ENCODE measurements at places on chromosomes 1 and 21.

DNA sequence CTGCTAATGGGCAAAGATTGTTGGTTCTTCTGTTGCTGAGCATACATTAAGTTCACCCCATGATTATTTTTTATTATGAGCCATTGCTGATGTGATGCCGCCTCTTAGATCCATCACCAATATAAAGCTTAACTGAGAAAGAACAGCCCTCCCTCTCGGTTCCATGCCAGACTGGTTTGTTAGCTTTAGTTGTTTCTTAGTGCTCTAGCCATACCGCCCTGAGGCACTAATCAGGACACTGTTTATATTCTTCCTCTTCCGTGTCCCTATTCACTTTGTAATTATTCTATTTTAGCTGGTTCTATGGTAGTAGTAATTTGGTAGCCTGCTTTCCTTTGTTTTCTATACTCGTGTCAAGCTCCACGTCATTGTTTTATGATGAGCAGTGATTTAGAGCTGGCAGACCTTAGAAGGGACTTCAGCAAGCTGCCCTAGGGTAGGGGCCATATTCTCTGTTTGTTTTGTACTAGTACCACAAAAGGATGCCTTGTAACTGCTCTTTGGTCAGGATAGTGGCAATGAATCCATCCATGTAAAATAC lies 27.3 kb upstream of the PDPN start:
- DNase-seq: no peak

GRCh38 chr1:76543495-76543894 lies 323.8 kb upstream of the ST6GALNAC5 start:
- DNase-seq: no peak

GRCh38 chr1:47230692-47231300 lies 1.2 kb downstream of the TAL1 start:
- DNase-seq: no peak

DNA sequence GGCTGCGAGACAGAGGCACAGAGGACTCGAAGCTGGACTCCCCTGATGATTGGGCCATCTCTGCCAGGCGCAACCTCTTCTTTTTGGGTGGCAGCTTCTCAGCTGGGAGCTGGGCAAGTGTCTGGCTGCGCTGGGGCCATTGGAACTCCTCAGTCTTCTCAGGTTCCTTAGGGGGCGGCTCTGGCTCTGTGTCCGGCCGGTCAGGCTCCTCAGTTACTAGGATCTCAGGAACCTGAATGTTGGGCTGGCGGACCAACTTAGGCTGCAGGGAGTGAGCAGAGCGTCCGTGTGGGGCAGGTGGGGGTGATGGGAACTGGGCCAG lies 97.5 kb upstream of the EDN2 start:
- no peak for DNase-seq

GRCh38 chr21:45086337-45086958 lies 12.1 kb downstream of the ADARB1 start:
- no peak for DNase-seq

DNA sequence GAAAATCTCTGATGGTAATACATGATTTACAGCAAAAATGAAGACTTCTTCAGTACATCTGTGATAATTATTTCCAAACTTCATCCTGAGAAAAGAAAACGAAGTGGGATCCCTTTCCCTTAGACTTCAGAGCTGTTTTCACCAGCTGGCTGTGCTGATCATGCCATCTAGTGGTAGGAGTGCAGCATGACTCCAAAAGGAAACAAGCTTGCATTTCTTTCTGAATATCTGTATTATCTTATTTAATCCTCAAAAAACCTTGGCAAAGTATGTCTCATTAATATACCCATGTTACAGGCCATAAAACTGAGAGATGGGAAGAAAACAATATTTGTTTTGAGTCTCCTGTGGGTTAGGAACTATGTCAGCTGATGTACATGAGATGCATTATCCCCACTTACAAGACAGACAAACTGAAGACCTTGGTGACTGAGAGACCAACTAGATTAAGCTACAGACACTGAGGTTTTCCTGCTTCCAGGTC lies 9.8 kb upstream of the GJA8 start:
- peak; percentile 52 for DNase-seq

DNA sequence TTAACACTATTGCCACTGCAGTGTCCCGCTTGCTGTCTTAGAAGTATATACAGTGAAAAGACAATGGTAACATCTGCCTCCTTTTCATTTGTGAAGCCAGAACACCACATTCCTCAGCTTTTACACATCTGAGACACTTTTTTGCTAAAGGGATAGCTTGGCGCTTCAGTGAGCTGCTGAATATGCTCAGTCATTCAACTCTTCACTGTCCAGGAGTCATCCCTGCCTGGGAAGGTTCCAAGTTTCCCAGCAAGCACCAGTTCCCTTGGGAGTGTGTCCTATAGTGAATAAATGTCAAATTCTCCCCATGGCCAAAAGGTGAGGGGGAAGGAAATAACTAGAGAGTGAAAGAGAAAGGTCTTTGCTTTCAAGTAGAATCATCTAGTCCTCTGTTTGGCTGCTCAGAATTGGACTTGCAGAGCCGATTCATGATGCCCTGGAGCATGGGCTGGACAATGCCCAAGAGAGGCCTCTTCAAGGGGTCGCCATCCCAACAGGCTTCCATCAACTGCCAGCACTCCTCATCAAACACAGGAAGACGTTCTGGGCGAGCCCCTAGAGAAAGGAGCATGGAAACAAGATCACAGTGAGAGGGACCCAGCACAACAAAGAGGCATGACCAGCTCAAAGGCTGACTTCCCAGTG lies 25.5 kb upstream of the RBBP5 start:
- no peak for DNase-seq

DNA sequence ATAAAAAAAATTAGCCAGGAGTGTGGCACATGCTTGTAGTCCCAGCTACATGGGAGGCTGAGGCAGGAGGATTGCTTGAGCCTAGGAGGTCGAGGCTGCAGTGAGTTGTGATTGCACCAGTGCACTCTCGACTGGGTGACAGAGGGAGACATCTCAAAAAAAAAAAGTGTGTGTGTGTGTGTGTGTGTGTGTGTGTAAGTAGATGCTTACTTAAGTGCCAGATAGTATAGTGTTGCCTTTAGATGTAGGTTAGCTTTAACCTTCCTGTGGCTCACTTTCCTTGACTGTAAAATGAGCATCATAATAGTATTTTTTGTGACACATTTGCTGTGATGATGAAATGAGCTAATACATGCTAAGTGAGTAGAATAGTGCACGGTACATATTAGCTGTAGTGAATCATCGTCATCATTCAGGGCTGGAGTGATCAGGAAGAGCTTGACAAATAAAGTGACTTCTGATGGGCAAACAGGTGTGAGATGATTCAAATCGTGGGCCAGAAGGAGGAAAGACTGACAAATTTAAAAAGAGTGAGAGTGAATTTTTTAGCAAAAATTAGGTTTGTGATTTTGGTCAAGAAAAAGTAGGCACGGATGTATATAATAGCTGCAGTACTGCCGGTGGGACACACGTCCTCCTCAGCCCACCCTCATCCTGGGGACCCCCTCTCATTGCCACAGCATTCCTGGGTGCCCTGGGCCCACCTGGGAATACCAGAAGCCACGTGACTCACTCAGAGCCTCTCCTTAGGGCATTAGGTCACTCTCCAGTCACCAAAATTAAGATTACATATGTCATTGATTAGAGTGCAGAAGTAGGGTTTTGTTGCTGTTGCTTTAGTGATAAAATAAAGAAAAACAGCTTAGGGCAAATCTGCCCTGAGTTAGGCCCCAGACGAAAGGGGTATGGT lies 33.9 kb downstream of the EIF2D start:
- no peak for DNase-seq

- DNase-seq: no peak
Measured at GRCh38 chr1:41783189-41783639, 135.5 kb downstream of the HIVEP3 start.

GRCh38 chr1:26581287-26581651 lies 51.7 kb downstream of the RPS6KA1 start:
- DNase-seq: no peak

DNA sequence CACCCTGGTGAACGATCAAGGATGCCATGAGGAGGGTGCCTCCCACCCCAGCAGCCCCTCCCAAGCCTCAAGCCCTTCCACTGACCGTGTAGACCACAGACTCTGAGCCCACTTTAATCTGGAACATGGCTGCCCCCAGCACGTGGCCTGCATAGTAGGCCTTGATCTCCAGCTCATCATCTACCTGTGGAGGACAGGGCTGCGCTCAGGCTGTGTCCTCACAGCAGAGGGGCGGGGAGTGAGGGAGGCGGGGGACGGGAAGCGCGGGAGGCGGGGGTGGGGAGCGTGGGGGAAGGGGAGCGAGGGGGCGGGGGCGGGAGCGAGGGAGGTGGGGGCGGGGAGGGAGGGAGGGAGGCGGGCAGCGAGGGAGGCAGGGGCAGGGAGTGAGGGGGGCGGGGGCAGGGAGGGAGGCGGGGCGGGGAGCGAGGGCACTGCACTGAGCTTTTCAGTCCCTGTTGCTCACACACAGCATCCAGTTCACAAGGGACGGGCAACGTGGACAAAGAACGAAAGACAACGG lies 7.1 kb downstream of the PUSL1 start:
- DNase-seq: no peak

DNA sequence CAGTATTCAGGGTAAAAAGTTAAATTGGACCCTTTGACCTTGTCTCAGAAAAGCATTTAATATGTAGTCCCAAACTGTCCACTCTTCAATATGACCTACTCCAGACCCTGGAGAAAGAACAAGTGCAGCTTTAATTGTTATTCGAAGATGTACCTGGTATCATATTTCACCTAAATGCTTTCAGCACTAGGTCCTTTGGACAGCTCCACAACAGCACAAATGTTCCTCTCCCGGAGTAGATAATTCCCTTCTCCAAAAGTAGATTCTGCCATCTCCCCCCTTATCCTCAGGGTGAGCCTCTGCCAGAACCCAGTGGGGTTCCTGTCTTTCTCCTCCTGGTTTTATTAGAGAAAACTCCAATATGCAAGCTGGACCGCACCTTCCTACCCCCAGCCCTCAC lies 104.5 kb upstream of the AJAP1 start:
- DNase-seq: peak; percentile 15

- no peak for DNase-seq
Measured at GRCh38 chr21:32520875-32521735, 64.2 kb downstream of the TCP10L start.

- no peak for DNase-seq
Measured at GRCh38 chr1:24022581-24023361, 42.6 kb upstream of the SRSF10 start.

GRCh38 chr1:201020721-201021629 lies 2.5 kb downstream of the KIF21B start:
- peak; percentile 75 for DNase-seq

GRCh38 chr1:184030433-184031091 lies 7.0 kb downstream of the COLGALT2 start:
- no peak for DNase-seq

DNA sequence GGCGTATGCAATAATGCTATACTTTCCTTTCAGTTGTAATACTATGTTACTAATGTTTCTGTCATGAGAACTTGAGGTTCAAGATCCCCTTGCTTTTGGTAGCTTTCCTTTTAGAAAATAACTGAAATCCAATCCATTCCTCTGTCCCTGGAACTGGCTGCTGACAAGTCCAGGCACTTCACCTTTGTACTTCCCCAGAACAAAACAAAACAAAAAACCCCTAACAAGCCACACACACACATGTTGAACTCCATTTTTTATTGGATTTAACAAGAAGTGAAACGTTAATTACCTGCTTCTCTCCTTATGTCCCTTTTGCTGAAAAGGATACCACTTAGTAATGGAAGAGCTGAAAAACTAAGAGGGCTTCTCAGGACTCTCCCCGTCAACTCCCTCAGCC lies 26.1 kb upstream of the SDC3 start:
- DNase-seq: no peak

- DNase-seq: no peak
Measured at GRCh38 chr1:27099587-27100334, 55.2 kb downstream of the SLC9A1 start.

- DNase-seq: no peak
Measured at GRCh38 chr21:45401916-45402900, 2.8 kb upstream of the COL18A1 start.

GRCh38 chr1:23854568-23854967 lies 13.5 kb downstream of the FUCA1 start:
- DNase-seq: no peak

- peak; percentile 13 for DNase-seq
Measured at GRCh38 chr1:237470712-237471338, 419.9 kb downstream of the ZP4 start.

GRCh38 chr1:96833376-96833775 lies 111.8 kb downstream of the PTBP2 start:
- DNase-seq: no peak

DNA sequence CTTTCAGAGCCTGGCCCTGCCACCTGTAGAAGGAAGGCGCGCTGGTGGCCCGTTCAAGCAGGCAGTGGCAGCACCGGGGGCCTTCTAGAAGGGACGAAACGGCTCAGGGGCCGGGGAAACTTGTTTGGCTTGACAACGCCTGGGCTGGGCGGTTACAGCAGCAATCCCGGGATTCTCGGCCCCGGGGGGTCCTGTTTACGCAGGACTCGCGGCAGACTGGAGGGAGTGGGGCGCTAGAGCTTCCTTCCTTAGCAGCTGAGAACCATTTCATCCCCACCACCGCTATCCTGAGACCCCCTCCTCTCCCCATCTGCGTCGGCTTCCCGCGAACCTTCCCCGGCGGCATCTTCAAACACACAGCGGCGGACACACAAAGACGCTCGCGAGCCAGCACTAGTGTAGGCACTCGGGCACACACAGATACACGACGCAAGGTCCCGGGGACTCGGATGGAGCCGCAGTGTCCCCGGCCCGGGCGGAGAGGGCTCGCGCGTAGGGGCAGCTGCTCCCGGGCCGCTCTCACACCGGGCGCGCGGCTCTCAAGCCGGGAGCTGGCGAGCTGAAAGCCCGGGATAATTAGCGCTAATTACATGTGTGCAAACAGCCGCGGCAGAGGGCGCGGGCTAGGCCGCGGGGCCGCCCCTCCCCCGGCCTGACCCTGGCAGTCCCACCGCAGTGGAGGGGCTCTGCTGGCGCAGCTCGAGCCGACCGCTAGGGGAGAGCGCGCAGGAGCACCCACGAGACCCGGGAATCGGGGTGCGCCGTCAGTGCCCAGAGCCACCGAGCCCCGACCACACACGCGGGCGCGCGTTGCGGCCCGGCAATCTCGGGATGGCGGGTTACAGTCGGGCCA lies 271.4 kb downstream of the FOXD2 start:
- DNase-seq: peak; percentile 41

- peak; percentile 83 for DNase-seq
Measured at GRCh38 chr1:157181258-157181657, 43.1 kb upstream of the ETV3 start.

GRCh38 chr1:29811247-29811646 lies 574.9 kb downstream of the PTPRU start:
- DNase-seq: no peak

DNA sequence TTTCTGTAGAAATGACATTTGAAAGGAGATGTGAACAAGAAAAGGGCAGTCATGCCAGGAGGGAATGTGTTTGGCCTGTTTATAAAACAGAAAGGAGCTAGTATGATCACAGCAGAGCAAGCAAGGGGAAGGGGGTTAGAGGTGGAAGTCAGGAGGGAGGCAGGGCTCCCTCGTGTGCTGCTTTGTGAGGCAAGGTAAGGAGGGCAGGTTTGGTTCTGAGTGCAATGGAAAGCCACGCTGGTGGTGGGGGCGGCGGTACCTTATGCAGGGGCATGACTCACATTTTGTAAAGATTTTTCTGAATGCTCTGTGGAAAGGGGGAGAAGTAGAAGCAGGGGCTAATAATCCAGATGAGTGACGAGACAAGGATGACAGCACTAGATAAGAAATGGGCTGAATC lies 197.5 kb upstream of the C8B start:
- DNase-seq: no peak
